Stimulated activated CD8-positive, alpha-beta memory T cell treated with anti-CD3 and anti-CD28 coated beads, Interleukin-15, amount 100 ng/mL, for 48 hours (primary cell): ENCODE measurements at places on chromosomes 13 and 19.

DNA sequence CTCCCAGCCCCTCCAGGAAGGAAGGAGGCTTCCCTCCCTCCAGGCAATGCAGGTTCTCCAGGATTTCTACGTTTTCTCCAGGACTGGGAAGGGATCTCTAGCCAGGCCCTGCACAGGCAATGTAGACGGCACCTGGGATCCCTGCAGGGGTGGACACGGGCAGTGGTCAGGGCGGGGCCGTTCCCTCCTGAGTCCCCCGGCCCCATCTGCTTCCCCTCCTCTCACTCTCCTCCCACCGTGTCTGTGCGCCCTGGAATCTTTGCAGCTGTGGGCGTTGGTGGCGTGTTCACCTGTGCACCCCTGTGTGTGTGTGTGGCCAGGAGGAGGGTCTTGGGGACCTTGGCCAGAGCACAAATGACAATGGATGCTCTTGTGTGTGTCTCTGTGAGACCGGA is 10.0 kb downstream of the NRTN start:
- no peak for DNase-seq

- DNase-seq: no peak
Observed at GRCh38 chr19:57512845-57513244, 13.1 kb downstream of the ZNF773 start.

DNA sequence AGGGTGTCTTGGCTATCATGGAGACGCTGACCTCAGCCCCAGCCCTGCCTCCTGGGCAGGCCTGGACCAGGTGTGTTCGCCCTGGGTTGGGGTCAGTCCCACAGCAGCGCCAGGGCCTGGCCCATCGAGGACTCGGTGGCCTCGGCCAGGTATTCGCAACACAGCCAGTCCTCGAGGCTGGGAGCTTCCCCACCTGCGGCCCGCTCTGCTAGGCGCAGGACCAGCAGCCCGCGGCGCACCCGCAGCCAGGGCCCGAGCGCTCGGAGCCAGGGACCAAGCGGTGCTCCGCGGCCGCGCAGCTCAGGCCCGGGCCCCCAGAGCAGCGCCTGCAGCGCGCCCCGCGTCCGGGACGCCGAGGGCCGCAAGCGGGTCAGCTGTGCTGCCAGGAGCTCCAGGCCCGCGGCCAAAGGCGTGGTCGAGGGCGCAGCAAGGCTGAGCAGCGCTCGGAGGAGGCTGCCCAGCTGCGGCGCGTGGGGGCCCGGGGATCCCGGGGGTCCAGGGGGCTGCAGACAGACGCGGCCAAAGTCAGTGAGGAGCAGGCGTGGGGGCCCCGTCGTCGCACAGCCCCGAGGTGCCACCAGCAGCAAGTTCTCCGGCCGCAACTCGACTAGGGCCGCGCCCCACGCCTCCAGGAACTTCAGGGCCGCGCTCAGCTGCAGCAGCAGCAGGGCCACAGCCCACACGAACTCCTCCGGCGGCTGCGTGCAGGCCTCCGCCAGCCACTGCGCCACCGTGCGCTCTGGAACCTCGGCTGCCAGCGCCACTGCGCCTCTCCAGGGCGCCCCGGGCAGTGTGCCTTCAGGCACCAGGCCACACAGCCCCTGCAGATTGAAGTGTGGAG is 6.2 kb downstream of the PEAK3 start:
- no peak for DNase-seq

GRCh38 chr19:39127812-39128515 is 2.4 kb downstream of the PAK4 start:
- DNase-seq: no peak

DNA sequence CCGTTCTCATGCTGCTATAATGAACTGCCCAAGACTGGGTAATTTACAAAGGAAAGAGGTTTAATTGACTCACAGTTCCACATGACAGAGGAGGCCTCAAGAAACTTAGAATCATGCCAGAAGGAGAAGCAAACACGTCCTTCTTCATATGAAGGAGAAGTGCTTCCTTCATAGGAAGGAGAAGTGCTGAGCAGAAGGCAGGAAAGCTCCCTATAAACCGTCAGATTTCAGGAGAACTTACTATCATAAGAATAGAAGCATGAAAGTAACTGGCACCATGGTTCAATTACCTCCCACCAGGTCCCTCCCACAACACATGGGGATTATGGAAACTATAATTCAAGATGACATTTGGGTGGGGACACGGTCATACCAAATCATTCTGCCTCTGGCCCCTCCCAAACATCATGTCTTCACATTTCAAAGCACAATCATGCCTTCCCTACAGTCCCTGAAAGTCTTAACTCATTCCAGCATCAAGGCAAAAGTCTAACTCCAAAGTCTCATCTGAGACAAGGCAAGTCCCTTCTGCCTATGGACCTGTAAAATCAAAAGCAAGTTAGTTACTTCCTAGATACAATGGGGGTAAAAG is 10.6 kb downstream of the ACOD1 start:
- no peak for DNase-seq

DNA sequence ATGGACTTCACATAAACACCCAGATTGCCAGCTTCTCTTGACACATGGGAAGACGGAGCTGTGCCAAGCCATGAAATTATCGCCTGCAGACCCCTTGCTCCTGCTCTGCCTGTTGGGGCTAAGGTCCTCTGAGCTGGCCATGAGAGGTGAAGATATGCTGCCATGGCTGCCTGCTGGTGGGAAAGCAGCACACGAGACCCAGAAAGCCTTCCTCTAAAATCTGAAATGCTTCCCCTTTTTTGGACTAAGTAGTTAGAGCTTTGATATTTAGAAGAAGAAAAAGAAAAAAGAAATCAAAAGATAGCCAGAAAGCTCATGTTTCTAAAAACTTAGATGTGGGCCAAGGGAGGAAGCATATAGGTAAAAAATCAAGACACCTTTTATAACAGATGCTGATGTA is 11.2 kb downstream of the WDFY2 start:
- DNase-seq: no peak

DNA sequence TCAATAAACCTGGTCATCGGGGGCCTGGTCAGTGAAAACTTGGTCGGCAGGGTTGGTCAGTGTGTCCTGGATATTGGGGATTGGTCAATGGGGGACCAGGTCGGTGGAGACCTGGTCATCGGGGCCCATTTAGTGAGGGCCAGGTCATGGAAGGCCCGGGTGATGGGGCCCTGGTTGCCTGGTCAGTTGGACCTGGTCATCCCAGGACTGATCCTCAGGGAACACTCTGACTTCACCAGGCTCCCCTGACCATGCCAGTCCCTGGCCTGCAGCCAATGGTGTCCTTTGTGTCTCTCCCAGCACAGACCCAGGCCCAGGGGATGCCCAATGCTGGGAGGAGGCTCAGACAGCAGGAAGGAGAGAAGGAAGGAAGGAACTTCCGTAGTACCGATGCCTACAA is 42.1 kb upstream of the TPM4 start:
- DNase-seq: no peak

DNA sequence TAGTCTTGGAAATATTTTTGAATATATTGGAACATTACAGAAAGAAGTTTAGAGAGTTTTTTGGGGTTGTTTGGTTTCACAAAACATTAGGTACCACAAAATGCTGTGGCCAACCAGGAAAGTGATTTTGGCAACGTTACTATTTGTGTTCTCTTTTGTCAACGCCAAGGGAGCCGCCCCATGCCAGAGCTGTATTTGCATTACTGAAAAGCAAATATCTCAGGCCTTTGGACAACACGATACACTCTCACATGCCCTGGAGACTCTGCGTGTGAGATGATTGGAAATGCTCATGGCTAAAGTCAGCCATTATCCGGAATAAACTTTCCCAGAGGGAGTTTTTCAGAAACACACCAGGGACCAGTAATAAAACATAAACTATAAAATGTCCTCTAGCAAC is 324.6 kb downstream of the SHISA2 start:
- no peak for DNase-seq

GRCh38 chr19:3129112-3129511 is 6.7 kb upstream of the GNA15 start:
- no peak for DNase-seq

DNA sequence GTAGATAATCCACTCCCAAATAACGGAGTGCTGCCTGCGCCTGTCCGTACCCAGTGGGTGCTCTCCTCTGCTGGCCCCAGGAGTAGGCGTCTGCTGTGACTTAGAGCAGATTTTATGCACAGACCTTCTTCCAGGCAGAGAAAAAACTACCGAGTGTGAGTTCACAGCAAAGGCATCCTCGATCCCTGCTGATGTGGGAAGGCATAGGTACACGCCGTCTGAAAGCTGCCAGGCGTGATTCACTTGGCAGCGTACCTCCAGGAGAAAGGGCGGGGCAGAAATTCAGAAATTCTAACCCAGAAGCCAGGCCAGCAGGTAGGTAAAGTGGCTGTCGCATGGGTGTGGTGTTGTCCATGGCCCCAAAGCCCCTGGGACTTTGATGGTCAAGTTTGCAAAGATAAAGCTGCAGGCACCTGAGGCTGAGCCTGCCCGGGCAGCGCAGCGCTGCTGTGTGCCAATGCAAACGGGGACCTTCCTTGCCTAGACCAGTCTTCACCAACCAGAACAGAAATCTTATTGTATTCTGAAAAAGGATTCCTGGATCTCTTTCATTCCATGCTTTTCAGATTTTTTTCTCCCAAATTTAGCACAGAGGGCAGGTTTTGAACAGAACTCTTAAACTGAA is 36.3 kb downstream of the COL4A2 start:
- no peak for DNase-seq

DNA sequence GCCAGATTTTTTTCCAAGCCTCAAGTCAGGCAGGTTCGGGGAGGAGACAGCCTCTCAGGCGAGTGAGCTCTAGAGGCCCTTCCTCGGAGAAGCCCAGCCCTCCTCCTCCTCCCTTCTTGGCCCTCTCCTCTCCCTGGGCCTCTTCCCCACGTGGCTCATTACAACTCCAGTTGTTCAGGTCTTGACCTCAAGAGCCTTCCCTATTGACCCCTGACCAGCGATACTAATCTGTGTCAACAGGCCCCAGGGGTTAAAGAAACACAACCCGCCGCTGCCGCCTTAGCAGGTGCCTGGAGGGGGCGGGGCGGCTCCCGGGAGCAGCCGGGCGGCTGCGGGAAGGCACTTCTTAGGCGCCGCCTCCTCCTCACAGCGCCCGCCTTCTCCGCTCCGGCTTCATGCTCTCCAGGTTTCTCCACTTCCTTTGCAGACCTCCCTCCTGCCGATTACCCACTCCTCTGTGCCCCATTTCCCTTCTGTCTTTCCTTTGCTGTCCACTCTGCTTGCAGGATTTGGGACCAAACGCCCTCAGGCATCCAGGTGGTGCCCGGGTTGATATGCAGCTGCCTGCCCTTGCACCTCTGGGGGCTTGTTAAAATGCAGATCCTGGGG is 51.0 kb downstream of the LYL1 start:
- DNase-seq: no peak

- DNase-seq: no peak
Observed at GRCh38 chr19:50890422-50891252, 17.4 kb downstream of the KLK2 start.

DNA sequence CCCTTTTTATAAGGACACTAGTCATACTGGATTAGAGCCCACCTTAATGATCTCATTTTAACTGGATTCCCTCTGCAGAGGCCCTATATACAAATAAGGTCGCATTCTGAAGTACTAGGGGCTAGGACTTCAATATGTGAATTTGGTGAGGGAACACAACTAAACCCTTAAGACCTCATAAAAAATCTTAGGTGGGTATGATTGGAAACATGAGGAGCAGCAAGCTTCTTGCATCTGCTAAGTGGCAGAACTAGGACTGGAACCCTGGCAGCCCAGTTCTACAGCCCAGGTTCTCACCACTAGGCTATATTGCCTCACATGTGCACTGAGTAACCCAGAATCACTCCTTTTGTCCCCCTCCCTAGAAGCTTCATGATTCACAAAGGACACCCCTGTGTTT is 17.1 kb upstream of the GRWD1 start:
- DNase-seq: no peak

DNA sequence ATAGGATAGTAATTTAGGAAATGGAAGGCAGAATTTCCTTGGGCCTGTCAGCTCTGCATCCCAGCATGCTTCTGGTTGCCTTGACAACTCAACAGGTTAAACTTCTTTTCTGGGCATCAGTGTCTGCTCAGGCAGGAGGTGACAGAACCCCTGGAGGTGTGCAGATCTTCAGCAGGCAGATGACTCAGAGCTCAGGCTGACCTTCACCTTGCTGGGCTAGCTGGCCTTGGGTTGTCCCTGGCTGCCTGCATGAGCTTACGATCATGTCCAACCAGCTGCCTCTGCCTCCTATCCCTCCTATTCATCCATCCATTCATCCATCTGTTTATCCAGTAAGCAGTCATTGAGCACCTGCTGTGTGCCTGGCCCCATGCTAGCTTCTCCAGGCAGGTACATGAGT is 81.2 kb upstream of the KCTD15 start:
- no peak for DNase-seq

- no peak for DNase-seq
Observed at GRCh38 chr19:38316477-38317067, 825 bp upstream of the YIF1B start.

GRCh38 chr19:47107953-47108746 is 5.4 kb downstream of the ZC3H4 start:
- DNase-seq: no peak

- DNase-seq: no peak
Observed at GRCh38 chr13:113782472-113782871, 23.4 kb downstream of the TMEM255B start.

DNA sequence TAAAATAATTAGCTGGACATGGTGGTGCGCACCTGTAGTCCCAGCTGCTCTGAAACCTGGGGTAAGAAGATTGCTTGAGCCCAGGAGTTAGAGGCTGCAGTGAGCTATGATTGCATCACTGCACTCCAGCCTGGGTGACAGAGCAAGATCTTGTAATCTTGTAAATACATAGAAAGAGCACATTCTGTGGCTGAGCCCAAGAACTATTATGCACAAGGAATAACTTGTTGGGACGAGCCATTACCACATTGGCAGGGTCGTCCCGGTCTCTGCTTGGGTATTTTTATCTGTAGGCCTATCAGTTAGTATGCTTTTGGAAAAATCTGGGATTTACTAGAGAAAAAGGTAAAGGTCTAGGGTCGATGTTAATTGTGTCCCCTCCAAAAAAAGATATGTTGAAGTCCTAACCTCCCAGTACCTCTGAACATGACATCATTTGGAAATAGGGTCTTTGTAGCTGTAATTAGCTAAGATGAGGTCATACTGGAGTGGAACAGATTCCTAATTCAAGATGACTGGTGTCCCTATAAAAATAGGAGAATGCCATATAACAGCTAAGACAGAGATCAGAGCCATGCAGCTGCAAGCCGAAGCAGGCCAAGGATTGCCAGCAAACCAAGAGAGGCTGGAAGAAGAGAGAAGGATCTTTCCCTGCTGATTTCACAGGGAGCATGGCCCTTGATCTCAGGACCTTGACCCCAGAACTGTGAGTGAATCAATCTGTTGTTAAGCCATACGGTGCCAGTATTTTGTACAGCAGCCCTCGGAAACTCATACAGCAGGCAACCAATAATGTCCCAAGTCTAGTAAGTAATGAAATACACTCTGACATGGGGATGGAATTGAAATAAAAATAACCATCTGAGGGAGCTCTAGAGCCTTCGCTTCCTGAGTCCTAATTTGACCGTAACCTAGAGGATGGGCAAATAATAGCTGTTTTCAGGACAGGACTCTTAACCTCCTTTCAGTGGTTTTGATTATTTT is 77.0 kb downstream of the TM9SF2 start:
- no peak for DNase-seq

DNA sequence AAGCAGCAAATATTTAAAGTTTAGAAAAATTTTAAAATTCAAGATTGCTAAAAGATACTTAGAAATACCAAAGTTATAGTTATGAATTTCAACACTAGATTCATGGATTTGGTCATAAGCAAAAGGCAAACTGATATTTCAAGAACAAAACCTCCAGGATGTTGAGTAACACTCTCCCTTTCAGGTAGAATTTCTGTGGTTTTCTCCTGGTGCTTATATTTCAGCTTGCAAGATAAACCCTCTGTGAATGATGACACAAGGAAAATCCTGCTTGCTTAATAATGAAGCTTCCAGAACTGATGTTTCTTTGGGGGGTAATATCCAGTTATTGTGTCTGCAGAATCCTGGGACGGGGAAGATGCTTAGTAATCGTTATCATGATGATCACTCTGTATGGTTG is 320.3 kb upstream of the EDNRB start:
- no peak for DNase-seq
